ENCODE measurements at places on chromosomes 3 and 15. TPM values are rescaled to one million over a fixed set of nuclear protein-coding genes. Genes with fewer than 3 reads are reported as not detected.

The C15orf62 gene
- total RNA-seq, result 0.53 TPM

The PCYT1A gene
- 61.0 TPM for total RNA-seq

The HRG gene
- total RNA-seq, result not detected

The NR1I2 gene
- 0.38 TPM for total RNA-seq

The MOBP gene
- total RNA-seq, result not detected

The SLC27A2 gene
- 18.6 TPM for total RNA-seq

- DNase-seq, result no peak
These were observed 62.2 kb upstream of the P2RY1 start for GRCh38 chr3:152772674-152773225.

GRCh38 chr3:31105011-31105410 lies 210.6 kb upstream of the GADL1 start:
- DNase-seq, result no peak

DNA sequence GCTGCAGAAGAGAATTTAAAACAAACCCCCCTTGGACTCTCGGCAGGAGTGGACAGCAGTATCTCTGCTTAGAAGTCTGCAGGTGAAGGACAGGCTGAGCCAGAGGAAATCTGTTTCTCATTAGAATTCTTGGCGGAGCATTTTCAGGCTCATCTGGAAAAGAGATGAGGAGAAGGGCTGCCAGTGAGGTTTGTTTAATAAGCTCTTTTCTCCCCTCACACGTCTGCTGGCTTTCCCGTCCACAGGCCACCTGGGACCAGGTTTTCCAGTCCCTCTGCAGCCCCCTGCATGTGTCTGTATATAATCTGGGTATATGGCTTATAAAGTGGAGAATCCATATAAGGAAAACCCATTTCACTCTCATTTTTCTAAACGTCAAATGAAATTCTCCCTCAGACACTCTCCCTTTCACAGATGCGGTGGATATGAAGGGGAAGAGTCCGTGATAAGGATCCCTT lies 155.4 kb upstream of the TPM1 start:
- DNase-seq, result no peak

DNA sequence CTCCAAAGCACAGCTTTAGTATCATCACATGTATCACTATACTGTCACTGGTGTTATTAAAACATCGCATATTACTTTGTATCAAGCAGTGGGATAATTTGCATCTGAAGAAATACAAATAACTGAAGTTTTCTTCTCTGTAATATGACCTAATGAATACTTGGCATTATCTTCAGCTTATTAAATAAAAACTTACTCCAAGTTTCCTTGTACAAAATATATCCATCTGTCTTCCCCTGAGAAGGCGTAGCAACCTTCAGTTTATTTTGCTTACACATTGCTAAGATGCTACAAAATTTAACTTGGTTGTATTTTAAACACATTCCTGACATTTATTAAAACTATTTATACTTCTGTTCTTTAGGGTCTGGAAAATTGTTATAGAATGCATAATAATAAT lies 13.7 kb downstream of the FGF7 start:
- no peak for DNase-seq

- no peak for DNase-seq
These were observed 28.6 kb upstream of the UTS2B start for GRCh38 chr3:191358929-191359328.

DNA sequence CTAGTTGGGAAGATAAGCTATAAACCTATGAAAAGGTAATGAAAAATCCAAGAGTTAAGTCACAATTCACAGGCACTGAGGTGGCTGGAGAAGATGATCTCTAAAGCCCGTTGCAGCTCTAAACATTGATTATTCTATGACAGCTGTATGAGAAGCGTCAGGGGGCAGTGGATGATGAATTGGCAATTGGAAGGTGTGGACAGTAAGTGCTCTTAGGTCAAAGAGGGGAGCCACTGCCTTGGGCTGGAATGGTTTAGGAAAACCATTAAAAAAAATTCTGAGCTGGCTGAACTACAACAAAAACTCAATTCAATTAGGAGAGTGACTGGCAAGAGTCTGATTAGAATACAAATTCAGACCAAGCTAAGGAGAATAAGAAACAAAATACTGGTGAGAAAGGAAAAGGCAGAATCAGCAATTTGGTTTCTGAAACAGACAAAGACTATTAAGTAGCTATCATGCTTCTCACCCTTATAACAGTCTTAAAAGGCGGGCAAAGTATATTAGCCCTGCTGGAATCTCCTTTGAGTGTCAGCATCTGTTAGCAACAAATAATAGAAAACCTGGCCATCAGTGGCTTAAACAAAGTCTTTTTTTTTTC lies 8.8 kb upstream of the NMD3 start:
- DNase-seq, result no peak

DNA sequence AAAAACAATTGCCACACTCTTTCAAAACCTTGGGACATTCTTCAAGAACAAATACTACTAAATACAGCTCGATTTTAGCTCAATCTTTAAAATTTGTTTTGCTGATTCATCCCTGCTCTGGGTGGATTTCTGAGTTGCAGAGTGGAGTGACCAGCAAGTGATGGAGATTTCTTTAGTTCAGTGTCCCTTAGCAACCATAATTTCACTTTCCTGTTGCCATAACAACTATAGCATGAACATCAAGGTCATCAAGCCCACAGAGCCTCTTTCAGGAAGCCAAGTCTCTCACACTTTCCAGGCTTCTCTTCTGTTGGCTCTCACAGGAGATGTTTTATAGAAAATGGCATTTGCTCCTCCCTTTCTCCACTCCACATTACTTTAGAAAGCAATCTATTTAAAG lies 597.2 kb upstream of the ADAMTS9 start:
- no peak for DNase-seq

DNA sequence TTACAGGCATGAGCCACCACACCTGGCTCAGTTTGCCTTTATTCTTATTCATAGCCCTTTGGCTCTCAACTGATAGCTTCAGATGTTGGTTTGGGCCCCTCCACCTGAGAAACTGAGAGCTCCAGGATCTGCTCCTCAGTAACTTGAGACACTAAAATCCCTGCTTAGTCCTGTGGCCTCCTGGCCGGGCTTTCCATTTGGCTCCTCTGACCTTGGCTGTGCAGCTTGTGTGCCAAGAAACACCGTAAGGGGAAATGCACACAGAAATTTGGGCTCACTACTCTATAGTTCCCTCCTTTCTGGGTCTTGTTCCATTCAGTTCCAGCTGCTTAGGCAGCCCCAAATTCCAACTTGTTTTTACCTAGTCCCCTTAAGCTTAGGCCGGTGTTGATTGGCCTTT lies 24.9 kb downstream of the NIPA2 start:
- no peak for DNase-seq

GRCh38 chr3:152713989-152714388 lies 120.9 kb upstream of the P2RY1 start:
- no peak for DNase-seq

GRCh38 chr3:43879166-43879565 lies 188.4 kb downstream of the ABHD5 start:
- DNase-seq, result no peak

DNA sequence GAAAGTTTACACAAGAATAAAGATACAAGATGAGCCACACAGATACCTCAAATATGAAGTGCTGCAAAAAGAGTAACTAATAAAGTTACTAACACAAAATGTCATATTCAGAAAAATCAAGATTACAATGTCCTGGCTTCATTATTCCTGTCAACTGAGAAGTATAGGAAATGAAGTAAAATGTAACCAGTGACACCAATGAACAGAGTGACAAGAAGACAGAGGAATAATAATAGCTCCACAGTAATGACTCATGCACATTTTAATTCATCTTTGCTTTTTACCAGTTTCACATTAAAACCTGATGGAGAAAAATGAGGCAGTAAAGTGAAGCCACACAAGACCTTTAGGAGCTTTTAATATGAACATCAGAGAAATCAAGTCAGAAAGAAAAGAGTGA lies 214.1 kb downstream of the ZBBX start:
- DNase-seq, result no peak

DNA sequence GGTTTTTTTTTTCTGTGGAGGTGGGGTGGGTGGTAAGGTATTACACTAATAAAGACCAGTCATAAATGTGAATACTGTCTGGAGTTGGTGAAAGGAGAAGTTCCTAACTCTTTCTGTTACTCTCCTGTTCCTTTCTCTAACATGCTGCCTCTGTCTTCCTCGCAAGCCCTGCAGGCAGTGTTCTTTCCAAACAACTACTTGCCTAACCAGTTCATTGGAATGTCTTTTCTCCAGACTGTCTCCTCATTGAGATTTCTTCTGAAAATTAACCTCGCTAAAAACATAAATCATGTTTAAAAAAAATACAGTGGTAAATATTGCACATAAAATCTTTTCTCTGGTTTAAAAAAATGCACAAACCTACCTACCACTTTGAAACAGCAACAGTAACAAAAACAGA lies 135.2 kb downstream of the TP63 start:
- no peak for DNase-seq

DNA sequence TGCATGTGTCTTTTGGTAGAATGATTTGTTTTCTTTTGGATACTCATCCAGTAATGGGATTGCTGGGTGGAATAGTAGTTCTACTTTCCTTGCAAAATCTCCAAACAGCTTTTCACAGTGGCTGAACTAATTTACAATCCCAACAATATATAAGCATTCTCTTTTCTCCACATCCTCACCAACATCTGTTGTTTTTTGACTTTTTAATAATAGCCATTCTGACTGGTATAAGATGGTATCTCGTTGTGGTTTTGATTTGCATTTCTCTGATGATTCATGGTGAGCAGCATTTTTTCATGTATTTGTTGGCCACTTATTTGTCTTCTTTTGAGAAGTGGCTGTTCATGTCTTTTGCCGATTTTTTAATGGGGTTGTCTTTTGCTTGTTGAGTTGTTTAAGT lies 55.8 kb downstream of the ST8SIA2 start:
- no peak for DNase-seq

DNA sequence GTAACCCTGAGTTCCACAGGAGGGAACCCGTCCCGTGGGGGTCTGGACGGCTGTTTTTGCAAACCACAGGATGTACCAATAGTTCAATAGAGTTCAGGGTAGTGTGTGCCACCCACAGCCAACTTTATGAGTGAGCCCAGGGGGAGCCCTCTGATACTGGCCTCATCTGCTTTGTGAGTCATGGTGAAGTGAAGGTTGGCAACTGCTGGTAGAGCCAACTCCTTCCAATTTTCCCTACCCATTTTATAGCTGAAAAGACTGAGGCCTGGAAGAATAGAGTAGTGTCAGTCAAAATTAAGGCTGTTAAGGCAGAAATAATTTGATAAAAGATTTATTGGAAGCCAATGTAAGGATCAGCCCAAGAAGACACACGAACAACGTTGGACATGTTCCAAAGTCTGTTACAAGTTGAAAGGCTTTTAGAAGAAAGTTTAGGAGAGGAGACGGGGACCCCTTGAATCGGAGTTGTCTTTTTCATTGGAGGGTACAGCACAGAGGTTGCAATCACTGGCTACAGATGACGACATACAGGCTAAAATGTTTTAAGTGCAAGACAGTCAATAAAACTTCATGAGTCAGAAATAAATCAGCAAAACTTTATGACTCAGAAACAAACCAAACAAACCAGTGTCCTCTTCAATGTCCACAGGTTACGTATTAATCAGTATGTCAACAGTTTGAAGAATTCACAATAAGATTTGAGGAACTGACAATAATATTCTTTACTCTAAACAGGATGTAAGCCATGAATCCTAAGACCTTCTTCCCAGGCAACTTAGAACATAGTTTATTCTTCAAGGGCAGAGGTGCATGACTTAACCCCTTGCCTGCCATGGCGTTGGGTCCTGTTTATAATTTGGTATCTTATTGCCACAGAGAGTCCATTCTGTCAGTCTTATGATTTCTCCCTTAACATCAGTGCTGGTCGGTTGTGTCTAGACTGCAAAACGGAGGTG lies 62.9 kb upstream of the NR2E3 start:
- no peak for DNase-seq

DNA sequence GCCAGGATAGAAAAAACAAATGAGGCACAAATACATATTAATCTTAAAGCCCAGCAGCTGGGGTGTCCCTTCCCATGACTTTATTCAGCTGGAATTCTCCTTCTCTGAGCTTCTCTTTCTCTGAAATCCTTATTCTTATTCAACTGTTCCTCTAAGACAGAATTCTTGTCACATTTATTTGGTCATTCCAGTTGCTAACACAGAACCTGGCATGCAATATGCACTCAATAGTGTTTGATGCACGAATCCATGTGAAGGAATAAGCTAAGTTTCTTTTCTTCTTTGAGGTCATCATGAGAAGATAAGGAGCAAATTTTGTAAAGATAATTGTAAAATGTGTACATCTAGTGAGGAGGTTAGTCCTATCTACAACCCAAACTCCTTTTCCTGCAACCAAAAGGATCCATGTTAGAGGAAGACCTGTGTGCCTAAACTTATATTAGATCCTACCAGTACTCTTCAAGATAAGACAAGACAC lies 154.2 kb upstream of the KCNMB2 start:
- no peak for DNase-seq

DNA sequence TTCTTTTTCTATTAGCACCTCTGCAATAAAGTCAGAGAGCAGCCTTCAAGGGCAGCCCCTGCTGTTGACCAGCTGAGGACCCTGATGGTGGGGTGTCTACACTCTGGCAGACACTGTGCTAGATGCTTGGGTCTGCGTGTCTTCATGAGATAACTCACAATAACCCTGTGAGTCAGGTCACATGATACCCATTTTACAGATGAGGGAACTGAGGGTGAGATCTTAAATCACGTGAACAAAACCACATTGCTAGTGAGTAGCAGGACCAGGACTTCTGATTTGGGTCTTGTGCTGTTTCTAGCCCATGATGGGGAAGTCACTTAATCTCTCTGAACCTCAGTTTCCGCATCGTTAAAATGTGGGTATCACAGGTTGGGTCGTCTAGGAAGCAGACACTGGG lies 118.5 kb upstream of the LIPC start:
- no peak for DNase-seq

DNA sequence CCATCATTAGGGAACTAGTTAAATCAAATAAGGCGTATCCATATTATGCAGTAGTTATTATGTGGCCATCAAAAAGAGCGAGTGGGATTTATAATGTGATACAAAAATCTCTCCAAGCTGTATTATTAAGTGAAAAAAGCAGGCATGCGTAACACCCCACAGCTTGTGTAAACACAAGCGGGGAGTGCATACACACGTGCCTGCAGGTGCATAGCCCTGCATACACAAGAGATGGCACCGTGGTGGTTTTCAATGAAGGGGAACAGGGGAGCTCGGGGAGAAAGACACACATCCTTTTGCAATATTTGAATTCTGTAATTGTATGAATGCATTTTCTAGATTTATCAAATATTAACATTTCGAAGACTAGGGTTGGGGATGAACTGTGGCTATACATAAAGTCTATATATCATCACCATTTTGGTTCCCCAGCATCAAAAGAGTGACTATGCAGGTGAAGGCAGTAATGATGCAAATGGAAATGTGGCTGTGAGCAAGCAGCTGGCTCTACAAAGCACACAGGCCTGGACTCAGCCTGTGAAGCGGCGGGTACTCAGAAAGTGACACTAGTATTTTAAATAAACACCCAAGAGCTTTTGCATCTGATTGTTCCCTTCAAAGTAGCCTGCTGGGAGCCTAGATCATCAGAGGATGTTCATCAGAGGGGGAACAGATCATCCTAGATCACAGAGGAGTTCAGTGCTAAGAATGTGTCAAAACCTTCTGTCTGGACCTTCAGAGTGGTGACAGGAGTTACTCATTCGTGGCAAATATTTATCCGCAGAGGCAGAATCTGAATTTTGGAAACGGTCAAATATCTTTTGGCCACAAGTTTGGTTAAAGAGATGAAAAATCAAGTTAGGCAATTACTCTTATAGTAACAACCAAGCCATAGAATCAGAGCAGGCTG lies 9.4 kb upstream of the KIF7 start:
- no peak for DNase-seq

Data from CD8-positive, alpha-beta memory T cell (primary cell).